Activated naive CD4-positive, alpha-beta T cell (primary cell): ENCODE measurements at places on chromosomes 5 and 9.

DNA sequence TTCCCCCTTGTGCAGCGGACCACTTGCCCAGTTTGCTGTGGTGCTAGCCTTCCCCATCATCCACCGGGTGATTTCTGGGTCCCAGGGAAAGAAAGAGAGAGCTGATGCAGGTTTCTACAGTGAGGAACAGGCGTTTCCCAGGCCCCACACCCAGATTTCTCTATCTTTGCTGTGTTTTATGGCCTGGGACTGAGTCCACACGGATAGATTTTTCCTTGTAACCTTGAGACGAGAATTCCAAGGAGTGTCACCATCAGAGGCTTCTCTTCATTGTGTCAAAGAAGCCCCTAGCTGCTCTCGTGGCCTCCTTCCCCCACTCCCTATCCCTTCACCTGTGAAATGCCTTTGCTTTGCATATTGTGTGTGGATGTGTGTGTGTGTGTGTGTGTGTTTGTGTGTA is 21.2 kb upstream of the FGFR4 start:
- DNase-seq = no peak

DNA sequence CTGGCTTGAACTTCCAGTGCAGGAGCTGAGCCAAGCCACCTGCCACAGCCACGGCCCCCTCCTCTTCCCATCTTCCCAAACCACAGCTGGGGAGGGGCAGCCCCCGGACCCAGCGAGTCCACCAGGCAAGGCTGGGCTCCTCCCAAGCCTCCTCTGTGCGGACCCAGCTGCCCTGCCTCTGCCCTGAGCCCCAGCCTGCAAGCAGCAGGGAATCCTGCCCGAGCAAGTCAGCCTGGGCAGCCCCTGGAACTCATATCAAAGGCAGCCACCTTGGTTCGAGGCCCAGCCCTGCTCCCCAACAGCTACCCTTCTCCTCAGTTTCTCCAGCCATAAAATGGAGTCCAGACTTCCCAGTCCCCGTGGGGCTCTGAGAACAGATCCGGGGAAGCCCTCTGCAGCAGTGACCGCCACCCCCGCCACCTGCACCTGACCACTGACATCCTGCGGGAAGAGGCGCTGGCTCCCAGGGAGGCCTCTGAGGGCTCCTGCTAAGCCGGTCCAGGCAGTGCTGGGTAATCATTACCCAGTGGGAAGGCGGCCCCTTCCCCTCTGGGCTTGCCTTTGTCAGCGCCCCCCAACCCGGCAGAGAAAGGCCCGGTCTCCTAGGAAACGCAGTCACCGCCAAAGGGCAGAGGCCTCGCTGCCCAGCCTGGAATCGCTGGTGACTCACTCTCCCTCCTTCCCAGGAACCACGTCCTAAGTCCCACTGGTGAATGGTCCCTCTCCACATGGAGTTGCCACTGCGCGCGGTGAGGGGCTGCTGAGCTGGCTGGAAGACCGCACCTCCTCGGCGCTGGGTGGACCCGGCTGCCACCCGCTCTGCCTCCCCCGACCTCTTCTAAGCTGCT is 1.5 kb downstream of the VAV2 start:
- no peak for DNase-seq

DNA sequence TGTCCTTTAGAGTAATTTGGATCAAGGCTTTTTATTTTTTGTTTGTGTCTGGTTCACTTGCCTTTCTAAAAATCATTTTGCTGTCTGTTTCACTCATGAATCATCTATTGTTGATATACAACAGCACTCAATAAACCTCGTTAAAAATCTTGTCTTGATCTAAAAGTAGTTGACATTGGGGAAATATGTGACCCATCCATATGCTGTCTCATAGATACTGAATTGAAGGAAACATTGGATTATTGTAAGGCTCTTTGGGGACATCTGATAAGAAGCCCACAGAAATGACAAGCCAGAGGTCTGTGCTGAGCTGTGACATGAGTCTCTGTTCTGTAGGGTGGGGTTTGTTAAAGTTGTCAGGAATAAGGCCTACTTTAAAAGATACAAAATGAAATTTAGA is 208.0 kb downstream of the PDZD2 start:
- no peak for DNase-seq

DNA sequence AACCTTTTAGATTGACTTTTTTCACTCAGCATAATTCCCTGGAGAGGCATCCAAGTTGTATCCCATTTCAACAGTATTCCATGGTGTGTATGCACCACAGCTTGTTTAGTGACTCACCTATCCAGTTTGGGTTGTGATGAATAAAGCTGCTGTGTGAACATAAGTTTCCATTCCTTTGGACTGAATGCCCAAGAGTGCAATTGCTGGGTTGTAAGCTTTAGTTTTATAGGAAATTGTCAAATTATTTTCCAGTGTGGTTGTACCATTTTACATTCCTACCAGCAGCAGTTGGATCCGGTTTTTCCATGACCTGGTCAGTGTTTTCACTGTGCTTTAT is 60.9 kb upstream of the TMED7 start:
- DNase-seq = no peak

- no peak for DNase-seq
These were observed 96.6 kb downstream of the SGCD start for GRCh38 chr5:156423597-156423996.
